Activated CD4-positive, CD25-positive, alpha-beta regulatory T cell treated with anti-CD3 and anti-CD28 coated beads, Interleukin-2, amount 50 U/mL, for 72 hours (primary cell): ENCODE measurements at places on chromosomes 13 and 19.

- no peak for DNase-seq
These were observed 34.9 kb downstream of the CAB39L start for GRCh38 chr13:49409008-49409407.

- DNase-seq: no peak
These were observed 396.9 kb upstream of the SLITRK5 start for GRCh38 chr13:87274209-87274819.

DNA sequence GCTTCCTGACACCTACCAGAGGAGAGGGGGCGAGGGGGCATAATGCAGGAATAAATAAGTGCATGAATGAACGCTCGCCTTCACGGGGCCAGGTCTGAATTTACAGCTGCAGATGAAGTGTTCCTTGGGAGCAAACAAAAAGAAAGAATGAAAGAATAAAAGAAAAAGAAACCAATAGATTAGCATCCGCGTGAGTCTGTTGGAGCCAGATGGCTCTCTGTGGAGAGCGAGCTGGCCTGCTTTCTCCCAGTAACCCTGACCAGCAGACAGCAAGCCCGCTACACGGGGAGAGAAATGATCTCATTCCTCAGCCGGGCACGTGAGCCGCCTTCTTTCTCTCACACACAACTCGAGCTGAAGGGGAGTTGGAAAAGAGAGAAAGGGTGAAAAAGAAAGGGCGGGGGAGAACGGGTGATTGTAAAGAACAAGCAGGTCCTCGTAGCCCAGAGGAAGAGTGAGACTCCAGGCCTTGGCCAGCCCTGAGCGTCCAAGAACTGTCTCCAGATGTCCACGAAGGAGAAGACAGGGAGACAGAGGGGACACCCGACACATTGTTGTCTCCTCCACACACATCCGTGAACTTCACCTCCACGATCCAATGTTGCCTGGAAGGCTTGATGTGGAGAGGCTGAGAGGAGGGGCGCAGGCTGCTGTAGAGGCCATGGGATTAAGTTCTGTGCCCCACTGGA, 81.4 kb downstream of the RNASEH2B start:
- DNase-seq: no peak

- no peak for DNase-seq
These were observed 8.7 kb downstream of the MARCHF2 start for GRCh38 chr19:8421484-8422461.

DNA sequence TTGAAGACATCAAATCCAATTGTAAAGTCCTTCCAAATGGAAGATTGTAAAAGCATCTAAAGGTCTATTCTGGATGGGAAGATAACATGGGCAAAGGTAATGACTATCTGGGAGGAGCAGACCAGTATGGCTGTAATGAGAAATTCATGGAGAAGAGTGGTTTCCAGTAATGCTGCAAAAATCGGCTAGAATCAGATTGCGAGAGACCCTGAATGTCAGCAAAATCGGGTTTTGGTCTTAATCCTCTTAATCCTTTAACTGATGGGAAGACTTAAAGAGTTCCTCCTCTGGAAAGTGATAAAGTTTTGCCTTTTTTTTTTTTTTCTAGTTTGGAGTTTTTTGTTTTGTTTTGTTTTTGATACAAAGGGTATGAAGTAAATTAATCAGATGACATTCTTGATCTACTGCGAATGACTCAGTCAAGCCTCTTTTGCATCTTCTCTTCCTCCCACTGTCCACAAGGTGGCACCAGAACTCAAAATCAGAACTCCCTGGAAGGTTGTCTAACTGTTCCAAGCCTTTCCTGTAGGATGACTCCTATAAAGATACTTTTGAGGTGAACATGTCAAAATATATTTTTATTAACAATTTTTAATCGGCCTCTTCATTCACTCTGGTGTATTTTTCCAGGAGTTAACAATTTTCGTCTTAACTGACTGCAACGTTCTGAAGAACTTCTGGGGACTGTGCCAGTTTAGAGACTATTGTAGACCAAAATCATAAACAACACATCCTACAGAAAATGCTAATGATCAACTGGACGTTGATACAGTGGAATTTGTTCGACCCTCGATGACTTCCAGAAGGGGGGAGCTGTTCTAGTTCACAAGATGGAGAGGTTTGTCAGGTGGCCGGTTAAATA, 213.3 kb upstream of the MIR17HG start:
- no peak for DNase-seq

DNA sequence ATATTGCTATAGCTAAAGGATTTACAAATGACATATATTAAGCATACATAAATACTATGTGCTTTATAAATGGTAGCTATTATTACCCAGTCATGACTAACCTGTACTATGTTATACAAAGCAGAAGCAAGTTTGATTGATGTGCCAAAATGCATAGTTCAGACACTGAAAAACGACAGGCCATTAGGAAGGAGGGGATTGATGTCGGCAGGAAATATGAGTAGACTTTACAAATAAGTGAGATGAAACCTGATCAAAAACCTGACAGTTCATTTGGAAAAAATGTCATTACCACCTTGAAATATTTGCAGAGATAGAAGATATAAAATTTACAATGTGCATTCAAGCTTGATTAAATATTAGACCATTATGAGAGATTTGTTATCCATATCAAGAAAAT, 38.8 kb upstream of the TPP2 start:
- no peak for DNase-seq

GRCh38 chr13:27403727-27404385, 20.6 kb upstream of the GTF3A start:
- no peak for DNase-seq
